ENCODE measurements at places on chromosomes 16 and 17. TPM values are rescaled to one million over a fixed set of nuclear protein-coding genes. Genes with fewer than 3 reads are reported as not detected.

- DNase-seq, result no peak
Observed at GRCh38 chr16:53893731-53894435, 189.9 kb downstream of the FTO start.

- no peak for DNase-seq
Observed at GRCh38 chr16:69469807-69470561, 45.6 kb downstream of the CYB5B start.

- DNase-seq, result no peak
Observed at GRCh38 chr17:55814377-55814776, 63.5 kb downstream of the PCTP start.

GRCh38 chr16:4204521-4204920, 37.4 kb downstream of the SRL start:
- no peak for DNase-seq

DNA sequence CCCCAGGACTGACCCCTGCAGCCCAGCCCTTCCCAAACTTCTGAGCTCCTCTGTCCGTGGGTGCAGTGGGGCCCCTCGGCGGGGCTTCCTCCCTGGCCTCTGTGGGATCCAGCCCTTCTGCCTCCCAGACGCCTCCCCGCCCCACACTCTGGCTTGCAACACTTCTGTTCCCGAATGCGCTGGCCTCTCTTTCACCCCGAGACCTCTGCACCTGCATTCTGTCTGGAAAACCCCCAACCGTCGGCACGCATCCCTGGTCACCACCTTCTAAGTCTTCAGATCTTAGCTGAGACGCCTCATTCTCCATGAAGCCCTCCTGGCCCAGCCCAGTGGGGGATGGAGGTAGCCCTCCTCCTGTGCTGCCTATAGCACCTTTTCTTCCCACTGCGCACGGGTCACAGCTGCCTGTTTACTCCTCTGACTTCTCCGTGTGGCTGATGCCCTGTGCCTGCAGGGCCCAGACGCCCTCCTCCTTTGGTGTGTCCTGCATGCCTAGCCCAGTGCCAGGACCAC, 26.4 kb downstream of the TMEM235 start:
- no peak for DNase-seq

DNA sequence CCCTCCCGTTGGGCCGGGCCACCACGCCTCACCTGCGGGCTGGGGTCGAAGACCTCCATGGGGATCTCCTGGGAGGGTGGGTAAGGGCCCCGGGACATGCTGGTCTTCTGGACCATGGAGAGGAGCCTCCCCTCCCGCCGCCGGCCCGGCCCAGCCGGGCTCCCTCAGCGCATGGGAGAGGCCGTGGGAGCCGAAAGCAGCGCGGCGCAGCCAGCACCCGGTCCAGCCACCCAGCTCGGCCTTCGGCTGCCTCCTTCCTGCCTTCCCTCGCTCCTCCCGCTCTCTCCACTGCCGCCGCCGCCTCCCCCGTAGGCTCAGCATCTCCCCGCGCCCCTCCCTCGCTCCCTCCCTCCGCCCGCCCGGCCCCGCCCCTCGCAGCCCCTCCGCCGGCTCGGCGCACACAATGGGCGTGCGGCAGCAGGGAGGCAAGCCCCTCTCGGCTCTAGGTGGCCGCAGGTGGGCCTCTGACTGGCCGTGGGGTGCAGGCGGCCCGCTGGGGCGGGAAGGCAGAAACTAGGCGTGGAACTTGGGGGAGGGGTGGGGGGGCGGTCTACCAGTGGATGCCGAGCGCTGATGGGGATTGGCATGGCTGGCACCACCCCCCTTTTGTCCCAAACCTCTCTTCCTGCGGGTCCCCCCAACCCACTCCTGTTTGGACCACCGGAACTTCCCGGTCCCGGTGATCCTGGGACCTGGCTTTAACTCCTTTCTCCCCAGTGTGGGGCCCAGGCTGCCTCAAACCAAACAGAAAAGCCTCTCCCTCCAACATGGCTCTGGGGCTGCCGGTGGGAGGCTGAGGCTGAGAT, at the start of gene CACNB1:
Gene CACNB1 (minus strand): TSS at position 290 of the 806 bp plus-strand sequence. CDS start 174 bp downstream, at position 116.
- no peak for DNase-seq

DNA sequence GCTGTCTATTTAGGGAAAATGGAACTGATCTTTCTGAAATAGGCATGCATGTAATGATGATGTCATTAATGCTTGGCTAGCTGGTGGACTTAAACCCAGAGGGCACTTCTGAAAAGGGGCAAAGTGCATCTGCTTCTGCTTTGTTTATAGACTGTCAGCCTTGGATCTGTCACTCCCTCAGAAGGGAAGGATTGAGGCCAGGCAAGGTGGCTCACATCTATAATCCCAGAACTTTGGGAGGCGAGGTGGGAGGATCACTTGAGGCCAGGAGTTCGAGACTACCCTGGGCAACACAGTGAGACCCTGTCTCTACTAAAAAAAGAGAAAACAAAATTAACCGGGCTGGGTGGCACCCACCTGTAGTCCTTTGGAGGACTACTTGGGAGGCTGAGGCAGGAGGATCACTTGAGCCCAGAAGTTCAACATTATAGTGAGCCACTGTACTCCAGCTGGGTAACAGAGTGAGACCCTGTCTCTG, 185.5 kb downstream of the WWOX start:
- DNase-seq, result no peak

- DNase-seq, result no peak
Observed at GRCh38 chr16:23514381-23515152, 4.3 kb upstream of the GGA2 start.

DNA sequence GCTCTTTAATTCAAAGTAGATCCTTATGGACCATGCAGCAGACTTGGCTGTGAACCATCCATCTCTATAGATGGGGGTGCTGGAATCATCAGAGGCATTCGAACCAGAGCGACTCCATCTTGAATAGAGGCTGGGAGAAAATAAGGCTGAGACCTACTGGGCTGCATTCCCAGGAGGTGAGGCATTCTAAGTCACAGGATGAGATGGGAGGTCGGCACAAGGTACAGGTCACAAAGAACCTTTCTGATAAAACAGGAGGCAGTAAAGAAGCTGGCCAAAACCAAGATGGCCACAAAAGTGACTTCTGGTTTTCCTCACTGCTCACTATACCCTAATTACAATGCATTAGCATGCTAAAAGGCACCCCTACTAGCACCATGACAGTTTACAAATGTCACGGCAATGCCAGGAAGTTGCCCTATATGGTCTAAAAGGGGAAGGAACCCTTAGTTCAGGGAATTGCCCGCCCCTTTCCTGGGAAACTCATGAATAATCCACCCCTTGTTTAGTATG, 89.2 kb upstream of the BRD7 start:
- no peak for DNase-seq

DNA sequence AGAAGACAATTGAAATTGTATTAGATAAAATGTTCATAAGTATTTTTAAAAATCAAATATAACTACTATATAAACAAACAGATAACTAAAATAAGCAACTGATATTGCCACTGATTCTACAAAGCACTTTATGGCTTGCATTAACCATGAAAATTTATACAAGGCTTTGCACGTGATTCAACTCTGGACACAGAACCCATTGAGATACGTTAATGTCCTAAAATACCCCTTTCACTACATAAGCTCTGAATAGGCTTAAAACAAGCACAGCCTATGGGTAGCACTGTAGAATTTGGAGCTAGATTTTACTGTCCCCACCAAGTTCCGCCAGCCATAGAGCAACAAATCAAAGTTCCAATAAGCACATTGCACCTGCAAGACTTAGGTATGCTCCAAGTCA, 4.5 kb downstream of the ZNF652 start:
- no peak for DNase-seq

- DNase-seq, result no peak
Observed at GRCh38 chr16:89534252-89534756, 26.1 kb downstream of the SPG7 start.

DNA sequence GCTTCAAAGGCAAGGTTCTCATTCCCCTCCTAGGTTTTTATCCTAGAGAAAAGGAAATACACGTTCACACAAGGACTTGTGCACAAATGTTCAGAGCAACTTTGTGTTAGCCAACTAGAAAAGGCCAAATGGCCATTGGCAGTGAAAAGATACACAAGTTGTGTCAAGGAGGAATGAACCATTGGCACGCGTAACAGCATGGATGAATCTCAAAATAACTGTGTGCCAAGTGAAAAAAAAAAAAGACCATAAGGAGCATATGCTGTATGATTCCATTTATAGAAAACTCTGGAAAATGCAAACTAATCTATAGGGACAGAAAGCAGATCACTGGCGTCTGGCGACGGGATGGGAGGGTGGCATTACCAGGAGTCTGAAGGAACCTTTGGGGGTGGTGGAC, 333.8 kb downstream of the SNX29 start:
- no peak for DNase-seq

- DNase-seq, result no peak
Observed at GRCh38 chr16:4414187-4414917, 2.0 kb downstream of the CORO7 start.

GRCh38 chr16:8727857-8728618, 53.6 kb downstream of the ABAT start:
- no peak for DNase-seq

DNA sequence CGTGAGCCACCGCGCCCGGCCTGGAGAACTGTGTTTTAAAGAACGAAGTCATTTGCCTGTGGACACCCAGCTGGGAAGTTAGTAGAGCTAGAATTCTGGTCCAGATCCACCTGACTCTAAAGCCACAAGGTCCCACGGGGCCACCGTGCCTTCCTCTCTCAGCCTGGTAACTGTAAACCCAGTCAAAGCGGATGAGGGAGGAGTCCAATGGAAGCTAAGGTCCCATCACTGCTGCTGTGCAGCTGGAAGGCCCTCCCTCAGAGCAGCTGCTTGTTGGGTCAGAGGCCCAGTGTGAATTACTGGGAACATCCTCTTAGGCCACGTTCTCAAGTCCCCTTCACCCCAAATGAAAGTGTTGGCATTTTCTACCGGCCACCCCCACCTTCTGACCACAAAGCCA, 48.8 kb upstream of the CACNG5 start:
- no peak for DNase-seq

DNA sequence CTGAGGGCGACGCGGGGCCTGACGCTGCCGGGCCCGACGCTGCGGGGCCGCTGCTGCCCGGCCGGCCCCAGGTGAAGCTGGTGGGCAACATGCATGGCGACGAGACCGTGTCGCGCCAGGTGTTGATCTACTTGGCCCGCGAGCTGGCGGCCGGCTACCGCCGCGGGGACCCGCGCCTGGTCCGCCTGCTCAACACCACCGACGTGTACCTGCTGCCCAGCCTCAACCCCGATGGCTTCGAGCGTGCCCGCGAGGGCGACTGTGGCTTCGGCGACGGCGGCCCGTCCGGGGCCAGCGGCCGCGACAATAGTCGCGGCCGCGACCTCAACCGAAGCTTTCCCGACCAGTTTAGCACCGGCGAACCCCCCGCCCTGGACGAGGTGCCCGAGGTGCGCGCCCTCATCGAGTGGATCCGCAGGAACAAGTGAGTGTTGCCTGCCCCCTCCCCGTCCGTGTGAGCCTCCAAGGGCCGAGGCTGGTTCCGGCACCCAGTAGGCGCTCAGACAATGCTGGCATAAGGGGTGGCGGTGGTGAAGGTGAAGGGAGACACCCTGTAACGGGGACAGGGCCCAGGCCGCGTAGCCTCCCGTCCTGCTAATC, 676 bp downstream of the CPD start:
- no peak for DNase-seq

- DNase-seq, result no peak
Observed at GRCh38 chr17:43579566-43580140, 33.5 kb upstream of the ETV4 start.

GRCh38 chr17:79617304-79617703, 6.5 kb upstream of the RBFOX3 start:
- DNase-seq, result no peak

Gene CUEDC1
- total RNA-seq, result 14.9 TPM

Gene NR1D1
- 2.0 TPM for total RNA-seq

Gene NPIPB6
- total RNA-seq, result 4.1 TPM

Gene LIMD2
- total RNA-seq, result 9.4 TPM

Gene PHAF1
- total RNA-seq, result 22.8 TPM

Gene MYL4
- 31.7 TPM for total RNA-seq

Gene NLRC3
- 1.2 TPM for total RNA-seq

Gene MILR1
- 5.7 TPM for total RNA-seq
